IPS DF 6.9 (cell line): ENCODE measurements at places on chromosomes 11 and 22.

GRCh38 chr11:92018332-92018731 lies 206.3 kb upstream of the FAT3 start:
- DNase-seq = no peak

- no peak for DNase-seq
These were observed 24.1 kb downstream of the MYEOV start for GRCh38 chr11:69318093-69318420.

GRCh38 chr11:85028329-85029101 lies 598.6 kb downstream of the DLG2 start:
- DNase-seq = no peak

DNA sequence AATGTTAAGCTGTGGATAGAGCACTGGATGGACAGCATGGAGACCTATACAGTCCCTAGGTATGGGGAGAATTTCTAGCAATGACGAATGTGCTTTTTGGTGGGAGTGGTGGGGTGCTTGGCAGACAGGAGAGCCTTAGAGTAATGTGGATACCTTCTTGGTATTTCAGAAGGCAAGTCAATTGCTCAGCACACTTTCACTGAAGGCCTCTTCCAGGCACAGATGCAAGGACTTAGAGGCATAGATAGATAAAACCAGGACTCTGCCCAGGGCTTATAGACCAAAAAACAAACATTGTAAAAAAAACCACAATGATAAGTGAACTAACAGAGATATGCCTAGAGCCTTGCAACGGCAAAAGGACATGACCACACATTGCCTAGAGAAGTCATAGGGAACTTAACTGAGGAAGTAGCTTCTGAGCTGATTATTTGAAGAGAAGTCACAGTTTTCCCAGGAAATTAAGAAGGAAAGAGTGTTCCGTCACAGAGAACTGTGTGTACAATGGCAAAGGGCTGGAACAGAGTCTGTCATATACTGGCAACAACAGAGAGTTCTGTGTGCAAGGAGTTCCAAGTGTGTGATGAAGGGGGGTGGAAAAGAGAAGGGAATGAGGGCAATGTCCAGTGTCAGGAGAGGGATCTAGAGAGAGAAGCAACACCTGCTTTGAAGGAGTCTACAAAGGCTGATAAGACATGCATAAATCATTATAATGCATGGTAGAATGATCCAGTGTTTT lies 65.9 kb upstream of the PICALM start:
- no peak for DNase-seq

DNA sequence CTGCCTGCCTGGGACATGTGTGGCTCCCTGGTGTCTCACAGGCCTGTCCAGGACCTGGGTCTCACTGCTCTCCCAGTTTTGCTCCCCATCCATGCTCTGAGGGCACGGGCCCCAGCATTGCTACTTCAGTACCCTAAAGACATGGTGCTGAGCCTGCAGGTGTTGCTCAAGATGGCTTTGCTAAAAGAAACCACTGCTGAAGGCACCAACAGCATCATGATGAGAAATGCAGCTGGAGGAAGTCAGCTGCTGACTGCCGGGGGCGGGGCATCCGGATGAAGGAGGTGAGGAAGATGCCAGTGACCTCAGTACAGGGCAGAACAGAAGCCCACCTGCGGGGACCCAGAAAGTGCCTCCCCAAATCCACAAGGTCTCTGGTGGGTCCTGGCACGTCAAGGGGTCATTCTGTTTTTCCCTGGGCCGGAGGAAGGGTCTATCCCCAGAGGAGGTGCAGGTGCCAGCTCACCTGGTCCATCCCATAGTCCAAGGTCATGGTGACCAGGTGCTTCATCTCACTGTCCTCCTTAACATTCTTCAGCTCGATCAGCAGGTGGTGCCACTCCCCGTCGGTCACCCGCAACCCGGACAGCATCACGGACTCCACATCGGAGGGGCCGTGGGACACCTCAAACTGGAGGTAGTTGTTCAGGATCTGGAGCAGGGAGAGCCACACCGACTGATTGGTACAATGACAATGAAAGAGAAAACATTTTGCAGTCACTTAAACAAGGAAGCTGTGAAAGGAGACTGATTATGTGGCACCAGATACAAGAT lies 63.9 kb downstream of the TRMU start:
- no peak for DNase-seq

- DNase-seq = no peak
These were observed 481.7 kb upstream of the CHORDC1 start for GRCh38 chr11:90704510-90704909.

GRCh38 chr11:9753021-9753420 lies 89.1 kb downstream of the SWAP70 start:
- DNase-seq = no peak

DNA sequence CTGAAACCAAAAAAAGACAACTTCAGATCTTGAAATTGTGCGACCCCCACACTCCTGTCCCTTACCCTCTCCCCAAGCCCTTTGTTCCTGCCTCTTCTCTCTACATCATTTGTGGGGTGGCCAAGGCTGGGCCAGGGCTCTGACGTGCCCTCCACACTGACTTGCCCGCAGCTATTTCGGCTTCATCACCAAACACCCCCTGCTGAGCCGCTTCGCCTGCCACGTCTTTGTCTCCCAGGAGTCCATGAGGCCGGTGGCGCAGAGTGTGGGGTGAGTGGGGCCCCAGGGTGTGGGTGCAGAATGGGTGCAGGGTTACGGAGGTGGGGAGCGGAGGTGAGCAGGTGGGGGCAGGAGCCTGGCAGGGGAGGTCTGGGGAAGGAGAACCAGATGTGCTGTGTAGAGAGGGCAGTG lies 9.5 kb downstream of the MAPK8IP2 start:
- no peak for DNase-seq

- DNase-seq = no peak
These were observed 16.7 kb downstream of the KREMEN1 start for GRCh38 chr22:29089507-29089906.

GRCh38 chr11:1667906-1668305 lies 29.1 kb upstream of the KRTAP5-6 start:
- no peak for DNase-seq

DNA sequence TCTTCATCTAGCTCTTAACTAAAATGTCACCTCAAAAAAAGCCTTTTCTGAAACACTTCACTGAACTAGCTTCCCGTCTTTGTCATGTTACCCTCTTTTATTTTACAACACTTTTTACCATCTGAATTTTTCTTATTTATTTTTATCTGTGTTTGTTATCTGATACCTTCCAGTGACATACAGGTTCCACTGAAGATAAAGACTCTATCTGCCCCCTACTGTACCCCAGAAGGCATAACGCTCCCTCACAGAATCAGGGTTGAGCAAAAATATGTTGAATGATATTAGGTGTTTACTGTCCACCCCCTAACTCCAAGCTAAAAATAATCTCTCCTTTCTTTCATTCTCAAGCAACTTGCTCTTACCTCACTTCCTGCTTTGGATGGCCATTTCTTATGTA lies 654.2 kb downstream of the NELL1 start:
- DNase-seq = peak; percentile 16

- no peak for DNase-seq
These were observed 75.4 kb upstream of the PPARA start for GRCh38 chr22:46074771-46075551.

GRCh38 chr11:81059356-81059755 lies 1618.5 kb upstream of the TENM4 start:
- no peak for DNase-seq

- DNase-seq = no peak
These were observed 35.7 kb downstream of the DAGLA start for GRCh38 chr11:61715867-61716266.

- DNase-seq = no peak
These were observed 13.8 kb downstream of the PLXNB2 start for GRCh38 chr22:50293441-50294318.

- no peak for DNase-seq
These were observed 33.1 kb upstream of the SMPD1 start for GRCh38 chr11:6357222-6357621.

DNA sequence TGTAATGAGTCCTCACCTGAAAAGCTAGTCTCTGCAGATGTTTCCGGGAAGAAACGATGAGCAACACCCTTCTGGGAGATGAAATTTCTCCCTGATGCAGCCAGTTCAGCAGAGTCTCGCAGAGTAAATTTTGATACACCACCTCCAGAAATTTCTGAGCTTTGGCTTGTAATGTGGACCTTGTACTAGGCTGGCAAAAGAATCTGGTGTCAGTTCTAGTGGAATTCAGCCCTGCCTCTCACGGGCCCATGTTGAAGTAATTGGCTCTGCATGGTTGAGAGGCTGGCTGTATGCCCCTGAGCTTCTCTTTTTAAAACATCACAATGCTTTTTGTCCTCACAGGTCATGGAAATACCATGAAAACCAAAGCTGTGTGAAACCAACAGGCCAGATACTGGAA lies at the start of gene GLYAT:
GLYAT (minus strand) TSS at position 125 of the 400 bp plus-strand sequence. CDS start 7,447 bp downstream, outside the sequence.
- no peak for DNase-seq

GRCh38 chr11:36151933-36152580 lies 137.2 kb downstream of the COMMD9 start:
- DNase-seq = no peak

DNA sequence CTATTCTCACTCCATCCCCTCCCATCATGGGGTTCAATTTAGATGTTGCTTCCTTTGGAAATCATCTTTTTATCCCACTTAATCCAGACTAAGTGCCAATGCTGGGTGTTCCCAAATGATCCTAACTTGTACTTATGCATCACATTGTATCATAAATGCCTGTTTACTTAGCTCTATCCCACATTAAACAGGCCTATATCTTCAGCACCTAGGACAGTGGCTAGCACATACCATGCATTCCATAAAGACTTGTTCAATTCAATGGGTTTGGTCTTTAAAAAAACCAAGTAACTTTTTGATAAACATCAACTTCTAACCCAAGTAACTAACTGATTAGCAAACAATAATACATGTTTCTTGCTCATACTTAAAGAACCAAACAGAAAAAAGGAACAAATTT lies 40.6 kb downstream of the RSF1 start:
- no peak for DNase-seq

DNA sequence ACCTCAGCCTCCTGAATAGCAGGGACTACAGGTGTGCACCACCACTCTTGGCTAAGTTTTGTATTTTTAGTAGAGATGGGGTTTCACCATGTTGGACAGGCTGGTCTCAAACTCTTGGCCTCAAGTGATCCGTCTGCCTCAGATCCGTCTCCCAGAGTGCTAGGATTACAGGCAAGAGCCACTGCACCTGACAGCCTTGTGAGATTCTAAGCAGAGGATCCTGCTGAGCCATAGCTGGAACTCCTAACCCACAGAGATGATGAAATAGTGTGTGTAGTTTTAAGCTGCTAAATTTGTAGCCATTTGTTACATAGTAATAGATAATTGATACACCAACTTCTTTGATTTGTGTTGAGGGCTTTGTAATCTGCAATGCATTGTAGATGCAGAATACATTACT lies 51.1 kb downstream of the CLMP start:
- DNase-seq = no peak

GRCh38 chr11:26473216-26474194 lies 98.6 kb downstream of the MUC15 start:
- no peak for DNase-seq

DNA sequence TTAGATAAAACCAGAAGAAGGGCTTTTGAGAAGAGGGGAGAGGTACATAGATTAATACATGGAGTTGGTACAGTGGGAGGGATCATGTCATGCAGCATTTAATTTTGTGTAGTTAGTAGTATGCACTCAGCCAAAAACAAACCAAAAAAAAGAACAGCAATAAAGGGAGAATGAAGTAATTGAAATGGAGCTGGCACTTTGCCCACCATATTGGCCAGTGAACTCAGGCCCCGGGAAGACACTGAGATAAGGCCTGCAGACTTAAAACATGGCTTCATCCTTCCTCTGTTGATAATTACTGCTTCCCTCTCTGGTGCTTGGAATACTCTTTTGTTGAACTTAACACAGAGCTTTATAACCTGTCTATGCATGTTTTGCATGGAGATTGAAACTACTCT lies 3.1 kb downstream of the PANX1 start:
- no peak for DNase-seq

DNA sequence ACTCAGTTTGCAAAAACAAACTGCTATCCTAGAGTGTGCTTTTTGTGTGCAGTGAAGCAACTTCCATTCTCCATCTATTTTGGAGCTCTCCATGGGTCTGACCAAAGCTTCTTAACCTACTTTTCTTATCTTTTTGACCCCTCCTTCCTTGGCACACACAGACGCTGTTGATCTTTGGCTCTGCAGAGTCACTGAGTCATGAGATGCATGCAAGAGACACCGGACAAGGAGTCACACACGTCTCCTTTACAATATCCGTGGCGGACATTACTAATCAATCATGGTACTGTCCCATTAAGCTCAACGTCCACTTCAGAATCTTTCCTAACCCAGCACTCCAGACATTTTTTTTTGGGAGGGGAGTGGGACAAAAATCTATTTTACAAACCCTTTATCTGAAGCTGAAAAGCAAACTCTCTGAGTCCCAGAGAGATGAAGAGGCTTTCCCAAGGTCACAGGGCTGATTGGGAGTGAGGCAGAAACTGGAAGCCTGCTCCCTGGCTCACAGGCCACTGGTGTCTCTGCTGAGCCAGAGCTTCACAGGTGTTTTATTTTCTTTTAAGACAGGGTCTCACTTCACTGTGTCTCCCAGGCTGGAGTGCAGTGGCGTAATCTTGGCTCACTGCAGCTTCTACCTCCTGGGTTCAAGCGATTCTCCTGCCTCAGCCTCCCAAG lies 165.8 kb upstream of the SYT13 start:
- no peak for DNase-seq

- DNase-seq = no peak
These were observed 117.4 kb upstream of the BID start for GRCh38 chr22:17891481-17892167.

DNA sequence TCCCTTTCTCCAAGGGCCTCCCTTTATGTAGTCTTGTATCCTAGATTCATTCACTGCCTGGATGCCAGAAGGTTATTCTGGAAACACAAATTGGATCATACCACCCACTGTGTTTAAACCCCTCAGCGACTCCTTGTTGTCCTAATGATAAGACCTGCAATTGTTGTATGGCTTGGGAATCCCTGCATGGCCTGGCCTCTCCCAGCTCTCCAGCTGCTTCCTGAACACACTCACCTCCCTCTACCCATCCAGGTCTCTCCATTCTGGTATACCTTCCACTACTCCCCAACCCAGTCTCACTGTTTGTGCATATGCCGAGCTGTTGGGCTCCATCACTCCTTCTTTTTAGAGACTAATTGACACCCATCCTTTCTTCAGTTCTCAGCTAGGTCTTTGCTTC lies 124.3 kb upstream of the ALX4 start:
- DNase-seq = no peak

GRCh38 chr22:43185860-43186261 lies 1.1 kb downstream of the TTLL12 start:
- DNase-seq = no peak

DNA sequence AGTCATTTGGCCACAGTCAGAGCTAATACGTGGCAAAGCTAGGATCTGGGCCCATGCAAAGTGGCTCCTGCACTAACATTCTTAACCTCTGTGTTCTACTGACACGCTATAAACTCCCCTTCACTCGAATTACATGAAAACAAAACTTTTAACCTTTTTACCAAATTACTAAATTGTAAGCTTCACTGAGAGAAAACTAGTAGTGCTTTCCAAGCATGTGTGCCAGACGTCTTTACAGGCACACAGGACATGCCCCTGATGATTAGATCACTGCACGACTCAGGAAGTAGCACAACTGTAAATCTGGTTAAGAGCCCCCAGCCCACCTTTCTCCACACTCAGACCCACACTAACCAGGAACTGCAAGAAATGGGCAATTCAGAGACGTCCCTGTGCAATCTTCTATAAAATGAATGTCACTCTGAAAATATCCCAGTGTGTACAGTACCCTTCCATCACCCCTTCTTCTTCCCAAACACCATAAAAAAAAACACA lies 16.1 kb downstream of the PHF21A start:
- no peak for DNase-seq

- DNase-seq = no peak
These were observed 53.7 kb upstream of the CARD18 start for GRCh38 chr11:105193260-105193659.
